Activated T-cell treated with anti-CD3 and anti-CD28 coated beads for 1 hour (primary cell): ENCODE measurements at places on chromosomes 2 and 18.

- no peak for DNase-seq
These were observed 39.6 kb downstream of the ITGAV start for GRCh38 chr2:186629250-186629996.

DNA sequence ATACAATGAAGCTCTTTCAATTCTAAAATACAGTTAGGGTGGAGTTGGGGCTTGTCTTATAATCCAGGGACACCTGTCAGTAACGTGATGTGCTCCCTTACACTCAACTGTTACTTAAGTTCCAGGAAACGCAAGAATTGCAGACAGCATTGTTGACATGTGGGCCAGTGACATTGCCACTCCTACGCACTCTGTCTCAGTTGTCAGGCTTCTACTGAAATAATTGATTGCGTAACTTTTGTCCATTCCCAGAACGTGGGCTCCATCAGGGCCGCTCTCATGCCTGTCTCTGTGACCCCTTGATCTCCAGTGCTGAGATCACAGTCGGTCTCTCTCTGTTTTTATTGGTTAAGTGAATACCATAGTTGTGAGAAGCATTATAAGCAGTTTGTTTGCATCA, 487.8 kb downstream of the GALR1 start:
- DNase-seq = no peak

DNA sequence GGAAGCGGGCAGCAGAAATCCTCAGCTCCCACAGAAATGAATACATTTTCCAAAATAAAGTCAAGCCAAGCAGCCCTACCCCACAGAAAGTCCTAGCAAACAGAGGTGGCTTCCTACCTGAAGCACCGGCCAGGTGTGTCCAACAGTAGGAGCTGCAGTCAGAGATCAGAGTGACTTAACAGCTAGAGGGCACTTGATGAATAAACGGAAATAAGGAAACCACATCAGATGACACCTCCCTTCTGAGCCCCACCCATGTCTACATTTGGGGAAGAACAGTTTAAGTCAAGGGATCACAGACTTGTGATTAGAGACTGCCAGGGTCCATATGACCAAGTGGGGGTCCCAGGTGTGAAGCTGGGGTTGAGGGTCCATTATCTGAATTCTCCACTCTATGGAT, at the start of gene CXCR1:
TSS of gene CXCR1 (minus strand) at position 172 of the 400 bp plus-strand sequence. CDS start 1,751 bp downstream, outside the sequence.
- peak; percentile 14 for DNase-seq

GRCh38 chr2:5121642-5122041, 570.5 kb upstream of the SOX11 start:
- no peak for DNase-seq

- DNase-seq = peak; percentile 24
These were observed at the start of gene BARD1 for GRCh38 chr2:214808981-214809750. TSS of gene BARD1 (minus strand) at chr2:214809683. CDS start at chr2:214809569, 114 bp downstream.

DNA sequence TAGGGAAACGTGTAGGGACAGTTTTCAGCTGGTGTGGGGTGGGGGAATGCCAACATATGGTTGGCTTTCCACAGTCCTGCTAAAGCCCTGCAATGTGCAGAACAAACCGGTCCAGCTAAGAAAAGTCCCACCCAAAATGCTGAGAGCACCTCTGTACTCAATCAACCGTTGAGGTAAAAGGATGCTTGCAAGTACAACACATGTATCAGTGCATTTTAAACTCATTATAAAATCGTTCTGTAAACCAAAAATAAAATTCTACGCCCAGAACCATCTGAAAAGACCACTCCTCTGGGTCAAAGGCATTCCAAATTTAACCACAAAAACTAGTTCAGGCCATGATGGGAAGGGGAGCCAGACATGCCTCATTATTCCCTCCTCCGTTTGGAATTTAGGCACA, 2.0 kb upstream of the TYMS start:
- no peak for DNase-seq

DNA sequence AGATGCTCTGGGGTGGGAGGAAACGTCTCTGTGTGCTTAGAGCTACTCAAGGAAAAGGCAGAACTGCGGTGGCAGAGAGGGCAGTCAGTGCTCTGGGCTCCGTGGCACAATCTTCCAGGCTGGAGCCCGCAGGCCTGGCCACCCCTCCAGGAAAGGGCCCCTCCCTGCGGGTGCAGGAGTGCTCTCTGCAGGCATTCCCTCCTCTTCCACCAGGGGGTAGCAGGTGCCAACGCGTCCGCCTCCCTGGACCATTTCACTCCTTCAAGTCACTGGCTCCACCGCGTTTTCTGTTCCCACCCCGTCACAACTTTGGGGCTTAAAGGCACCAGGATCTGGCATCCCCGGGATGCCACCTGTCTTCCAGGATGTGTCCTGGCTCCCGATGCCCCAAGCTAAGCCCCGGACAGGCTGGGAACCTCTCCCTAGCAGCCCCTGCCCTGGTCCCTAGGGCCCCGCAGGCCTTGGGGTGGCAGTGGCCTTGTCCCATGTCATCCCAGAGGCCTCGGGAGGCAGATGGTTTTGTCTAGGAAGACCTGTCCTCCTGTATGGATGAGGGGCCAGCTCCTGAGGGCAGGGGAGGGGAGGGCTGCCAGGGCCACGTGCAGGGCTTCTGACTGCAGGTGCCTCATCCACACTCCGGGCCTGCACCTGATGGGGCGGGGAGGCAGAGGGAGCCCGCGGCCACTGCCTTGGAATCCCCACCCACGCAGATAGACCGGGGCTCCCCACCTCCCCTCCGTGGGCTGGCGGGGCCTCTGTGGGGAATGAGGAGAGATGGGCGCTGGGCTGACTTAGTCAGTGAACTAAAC, 26.4 kb downstream of the KCNIP3 start:
- no peak for DNase-seq

DNA sequence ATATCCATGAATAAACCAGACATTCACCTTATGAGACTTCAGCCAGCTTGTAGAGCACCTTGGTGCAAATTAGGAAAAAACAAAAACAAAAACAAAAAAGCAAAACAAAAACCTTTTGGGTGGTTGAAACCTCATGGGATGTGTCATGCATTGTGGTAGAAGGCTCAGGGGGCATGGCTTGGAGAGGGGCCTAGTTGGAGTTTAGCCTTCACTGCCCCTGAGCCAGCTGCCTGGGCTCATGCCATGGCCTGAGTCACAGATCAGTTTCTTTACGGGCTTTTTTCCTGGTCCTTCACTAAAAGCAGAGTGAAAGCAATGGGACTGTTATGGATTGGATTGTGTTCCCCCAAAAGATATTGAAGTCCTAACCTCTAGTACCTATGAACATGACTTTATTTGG, 22.0 kb upstream of the DAPL1 start:
- no peak for DNase-seq

- DNase-seq = no peak
These were observed 45.9 kb downstream of the RPIA start for GRCh38 chr2:88737385-88737784.

DNA sequence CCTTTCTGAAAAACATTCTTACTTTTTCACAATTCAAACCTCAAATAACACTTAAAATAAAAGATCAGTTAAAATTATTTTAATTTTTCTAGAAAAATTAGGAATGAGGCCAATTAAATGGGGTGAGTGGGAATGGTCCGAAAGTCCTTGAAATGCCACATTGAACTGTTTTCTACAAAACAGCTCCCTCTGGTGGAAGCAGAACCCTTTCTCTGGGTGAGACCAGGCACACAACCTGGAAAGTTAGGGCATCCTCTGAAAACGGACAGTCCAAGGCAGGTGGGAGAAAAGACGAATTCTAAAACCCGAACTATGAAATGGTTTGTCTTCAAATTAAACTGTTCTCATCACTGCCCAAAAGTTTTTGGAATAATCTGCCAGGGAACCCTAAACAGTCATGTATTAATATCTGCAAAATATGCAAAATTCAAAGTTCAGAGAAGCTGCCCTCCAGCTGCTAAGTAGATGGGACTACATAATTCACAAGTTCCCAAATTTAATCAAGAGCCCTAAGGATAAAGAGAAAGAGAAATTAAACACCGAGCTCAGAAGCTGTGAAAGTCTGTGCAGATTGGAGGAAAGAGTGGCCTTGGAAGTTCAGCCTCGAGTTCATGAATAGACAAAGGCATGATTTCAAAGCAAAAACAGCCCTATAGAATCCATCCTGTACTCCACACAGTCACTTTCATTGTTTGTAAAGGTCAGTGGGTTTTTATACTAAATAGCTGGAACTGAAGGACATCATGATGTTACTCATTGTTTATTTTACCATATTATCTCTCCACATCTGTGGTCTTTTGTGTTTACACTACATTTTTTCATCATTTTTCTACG, 108.3 kb downstream of the PIEZO2 start:
- DNase-seq = no peak

- DNase-seq = no peak
These were observed 1596.5 kb upstream of the NXPH2 start for GRCh38 chr2:140376686-140377085.

DNA sequence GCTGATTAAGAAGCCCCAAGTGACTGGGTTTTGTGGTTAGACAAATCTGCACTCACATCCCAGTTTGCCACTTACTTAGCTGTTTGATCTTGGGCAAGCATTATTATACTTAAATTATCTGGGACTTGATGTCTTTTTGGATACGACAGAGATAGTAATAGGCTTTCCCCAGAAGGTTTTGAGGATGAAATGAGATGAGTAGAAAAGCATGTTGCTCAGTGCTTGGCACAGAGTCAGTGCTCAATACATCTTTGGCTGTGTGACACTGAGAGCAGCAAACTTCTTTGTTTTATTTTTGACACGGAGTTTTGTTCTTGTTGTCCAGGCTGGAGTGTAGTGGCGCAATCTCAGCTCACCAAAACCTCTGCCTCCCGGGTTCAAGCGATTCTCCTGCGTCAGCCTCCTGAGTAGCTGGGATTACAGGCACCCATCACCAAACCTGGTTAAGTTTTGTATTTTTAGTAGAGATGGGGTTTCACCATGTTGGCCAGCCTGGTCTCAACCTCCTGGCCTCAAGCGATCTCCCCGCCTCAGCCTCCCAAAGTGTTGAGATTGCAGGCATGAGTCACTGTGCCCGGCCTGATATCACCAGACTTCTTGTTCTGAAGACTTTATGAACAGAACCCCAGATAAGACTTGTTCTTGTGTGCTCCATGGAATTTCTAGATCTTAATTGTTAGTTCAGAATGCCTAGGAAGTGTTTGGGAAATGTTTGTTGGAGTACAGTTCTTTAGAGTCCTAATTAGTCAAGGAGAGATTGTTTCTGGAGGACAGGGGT, 521.2 kb downstream of the SLC4A3 start:
- DNase-seq = no peak

- DNase-seq = no peak
These were observed 109.1 kb downstream of the RIF1 start for GRCh38 chr2:151518802-151519201.

DNA sequence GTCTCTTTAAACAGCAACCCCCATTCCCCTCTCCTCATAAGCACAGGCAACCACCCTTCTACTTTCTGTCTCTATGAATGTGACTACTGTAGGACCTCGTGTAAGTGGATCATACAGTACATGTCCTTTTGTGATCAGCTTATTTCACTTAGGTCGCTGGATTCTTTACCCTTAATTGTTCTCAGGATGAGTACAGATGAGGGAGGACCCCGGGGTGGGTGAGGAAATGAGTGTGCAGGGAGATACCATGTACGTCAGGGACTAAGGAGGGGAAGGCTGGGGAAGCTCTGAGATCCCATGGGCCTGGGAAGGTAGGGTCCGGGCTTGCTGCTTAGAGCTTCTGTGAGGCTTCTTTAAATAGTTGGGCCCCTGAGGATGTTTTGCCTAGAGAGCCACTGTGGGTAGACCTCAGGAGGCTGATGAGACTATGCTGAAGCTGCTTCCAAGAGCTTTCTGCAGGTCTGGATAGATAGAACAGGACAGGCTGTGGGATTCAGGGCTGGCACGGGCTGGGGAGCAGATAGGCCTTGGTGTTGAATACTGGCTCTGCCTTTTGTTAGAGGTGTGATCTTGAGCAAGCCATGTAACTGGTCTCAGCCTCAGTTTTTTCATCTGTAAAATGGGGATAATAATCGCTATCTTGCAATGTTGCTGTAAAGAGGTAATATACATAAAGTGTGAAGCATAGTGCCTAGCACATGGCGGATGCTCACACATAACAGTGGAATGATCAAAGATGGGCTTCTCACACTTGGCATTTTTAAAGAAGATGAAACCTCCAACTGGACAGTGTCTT, 155.3 kb downstream of the PRKCE start:
- no peak for DNase-seq

DNA sequence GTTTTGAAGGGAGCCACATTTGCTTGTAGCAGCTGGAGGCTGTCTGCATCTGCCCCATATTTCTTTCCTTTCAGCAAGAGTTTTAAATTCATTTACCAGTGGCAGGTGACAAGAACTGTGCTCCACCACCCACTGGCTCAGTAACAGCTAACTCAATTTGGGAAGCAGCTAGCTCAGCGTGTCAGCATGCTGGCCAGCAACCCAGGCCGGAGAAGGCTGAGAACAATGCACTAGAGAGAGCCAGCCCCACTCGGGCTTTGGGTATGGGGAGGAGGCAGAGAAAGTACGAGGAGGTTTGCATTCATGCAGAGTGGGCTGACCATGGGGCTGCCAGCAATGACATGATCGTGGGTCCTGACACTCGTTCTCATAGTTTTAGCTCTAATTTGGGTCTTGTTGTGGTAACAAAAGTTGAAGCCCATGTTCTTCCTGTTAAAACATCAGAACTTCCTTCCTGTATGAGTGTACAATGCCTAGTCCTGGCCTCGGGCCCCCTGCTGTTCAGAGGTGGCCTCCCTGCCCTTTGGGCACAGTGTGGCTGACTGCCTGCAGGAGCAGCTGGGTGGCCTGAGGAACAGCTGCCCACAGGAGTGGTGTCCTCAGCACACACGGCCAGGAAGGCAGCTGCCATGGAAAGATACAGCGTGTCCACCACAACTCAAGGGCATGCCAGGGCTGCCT, 23.0 kb downstream of the CDC42EP3 start:
- DNase-seq = no peak

- no peak for DNase-seq
These were observed 85.4 kb downstream of the MAIP1 start for GRCh38 chr2:200040831-200041230.

DNA sequence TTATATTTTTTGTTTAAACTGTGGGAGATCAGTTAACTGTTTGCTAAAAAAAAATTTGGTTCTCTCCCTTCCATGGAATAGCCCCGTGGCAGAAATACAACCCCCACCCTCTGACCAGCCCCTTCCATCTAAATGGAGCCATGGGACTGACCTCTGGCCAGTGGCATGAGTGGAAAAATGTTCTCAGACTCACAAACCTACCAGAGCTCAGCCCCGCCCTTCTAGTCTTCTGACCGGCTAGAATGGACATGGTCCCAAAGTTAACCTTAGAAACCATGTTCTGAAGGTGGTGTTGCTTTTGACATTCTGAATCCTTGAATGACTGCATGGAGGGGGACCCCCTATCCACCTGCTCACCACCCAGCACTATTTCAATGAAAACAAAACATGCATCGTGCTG, 1.3 kb upstream of the CHRNA1 start:
- DNase-seq = no peak

DNA sequence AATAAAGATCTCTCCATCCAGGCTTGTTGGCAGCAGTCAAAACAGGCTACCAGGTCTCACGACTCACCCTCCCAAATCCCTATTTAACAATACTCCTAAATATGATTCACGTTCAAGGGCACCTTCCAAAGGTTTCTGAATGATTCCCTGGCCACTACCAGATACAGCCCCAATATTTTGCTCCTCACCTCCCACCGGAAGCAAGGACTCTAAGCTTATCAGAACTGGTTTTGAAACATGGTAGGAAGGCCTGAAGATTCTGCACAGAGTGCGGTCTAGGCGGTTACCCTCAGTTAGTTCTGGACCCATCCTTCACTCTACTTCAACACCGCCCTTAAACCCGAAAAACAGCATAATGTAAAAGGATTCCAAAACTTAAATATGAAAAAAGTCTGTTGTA, 5.2 kb downstream of the PPP4R1 start:
- DNase-seq = no peak

- DNase-seq = no peak
These were observed 6.1 kb upstream of the FAM171B start for GRCh38 chr2:186687807-186688211.

GRCh38 chr2:71716697-71717624, 263.6 kb downstream of the DYSF start:
- no peak for DNase-seq
